ENCODE measurements at places on chromosomes 5 and 9. TPM values are rescaled to one million over a fixed set of nuclear protein-coding genes. Genes with fewer than 3 reads are reported as not detected.

DNA sequence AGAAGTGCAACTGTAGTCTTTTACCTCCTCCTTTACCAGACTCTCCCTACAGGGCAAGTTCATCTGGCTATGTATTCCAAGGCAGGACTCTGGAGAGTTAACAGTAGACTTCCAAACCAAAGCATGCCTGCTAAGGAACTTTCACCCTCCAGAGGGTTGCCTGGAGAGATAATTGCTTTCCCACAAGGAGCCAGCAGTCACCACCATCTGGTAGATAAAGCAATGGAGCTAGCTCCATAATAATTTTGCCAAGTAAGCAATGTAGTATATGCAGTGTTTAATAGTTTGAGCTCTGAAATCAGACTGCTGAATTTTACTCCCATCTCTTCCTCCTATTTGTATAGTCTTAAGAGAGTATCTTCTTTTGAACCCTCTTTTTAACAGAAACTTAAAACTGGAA, 566.8 kb upstream of the PTGER4 start:
- DNase-seq, result no peak

The MZB1 gene
- total RNA-seq, result not detected

DNA sequence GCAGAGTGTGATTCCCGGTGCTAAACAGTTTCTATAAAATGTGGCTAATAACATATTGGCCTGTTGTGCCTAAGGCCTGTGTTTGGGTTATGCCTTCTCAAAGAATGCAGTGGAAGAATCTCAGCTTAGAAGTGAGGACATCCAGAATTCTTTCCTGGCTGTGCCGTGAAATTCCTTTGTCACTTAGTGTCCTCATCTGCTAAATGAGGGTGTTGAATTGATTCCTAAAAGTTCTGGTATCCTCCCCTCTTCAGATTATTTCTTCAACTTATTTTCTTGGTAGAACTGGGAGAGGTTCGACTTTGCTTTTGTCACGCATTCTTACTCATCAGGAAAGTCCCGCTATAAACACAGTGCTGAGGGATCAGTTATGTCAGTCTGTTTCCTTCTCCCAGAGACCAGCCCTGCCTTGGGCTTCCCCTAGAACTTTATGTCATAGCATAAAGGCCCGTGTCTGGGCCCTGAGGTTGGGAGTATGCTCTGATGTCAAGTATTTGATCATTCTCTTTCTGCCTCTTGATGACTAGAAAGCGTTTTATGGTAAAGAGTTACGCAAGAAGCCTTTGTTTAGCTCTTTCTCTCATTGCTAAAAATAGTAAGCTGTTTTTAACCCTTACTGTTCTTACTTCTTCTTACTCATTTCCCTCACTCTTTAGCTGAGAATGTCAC, 29.5 kb downstream of the MTAP start:
- peak; percentile 80 for DNase-seq

The TMEM232 gene
- total RNA-seq, result 0.38 TPM

DNA sequence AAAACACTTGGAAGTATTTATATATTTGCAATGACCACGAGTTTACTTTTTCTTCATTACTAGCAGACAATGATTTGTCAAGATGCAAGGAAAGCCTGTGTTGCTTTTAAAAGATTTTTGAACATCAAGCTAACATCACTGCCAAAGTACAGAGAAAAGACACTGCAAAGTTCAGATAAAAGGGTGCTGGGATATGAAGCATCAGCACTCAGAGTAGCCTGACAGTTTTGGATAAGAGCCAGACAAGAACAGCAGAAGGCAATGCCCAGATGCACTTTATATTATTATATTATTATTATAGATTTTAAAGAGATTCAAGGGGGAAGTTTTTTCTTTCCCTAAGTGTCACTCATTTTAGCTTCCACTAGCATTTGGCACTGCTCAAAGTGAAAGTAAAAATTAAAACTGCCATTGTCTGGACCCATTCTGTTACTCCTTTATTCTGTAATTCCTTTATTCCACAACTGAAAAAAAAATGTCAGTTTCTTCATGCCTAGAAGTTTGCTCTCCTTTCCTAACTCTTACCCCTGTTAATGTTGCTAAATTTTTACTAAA, 240.6 kb downstream of the EFNA5 start:
- DNase-seq, result peak; percentile 35

- DNase-seq, result peak; percentile 97
Measured at GRCh38 chr5:124605541-124605940, 140.9 kb downstream of the ZNF608 start.

The SHROOM1 gene
- 20.9 TPM for total RNA-seq

The PCDHGB1 gene
- total RNA-seq, result 0.62 TPM

- DNase-seq, result no peak
Measured at GRCh38 chr5:181005791-181006190, 17.1 kb downstream of the BTNL3 start.

GRCh38 chr5:172820046-172820767, 13.8 kb upstream of the ERGIC1 start:
- DNase-seq, result no peak

- DNase-seq, result no peak
Measured at GRCh38 chr5:140420665-140421361, 19.2 kb downstream of the ANKHD1 start.

The ELOVL7 gene
- not detected for total RNA-seq

The SHC3 gene
- 2.0 TPM for total RNA-seq

DNA sequence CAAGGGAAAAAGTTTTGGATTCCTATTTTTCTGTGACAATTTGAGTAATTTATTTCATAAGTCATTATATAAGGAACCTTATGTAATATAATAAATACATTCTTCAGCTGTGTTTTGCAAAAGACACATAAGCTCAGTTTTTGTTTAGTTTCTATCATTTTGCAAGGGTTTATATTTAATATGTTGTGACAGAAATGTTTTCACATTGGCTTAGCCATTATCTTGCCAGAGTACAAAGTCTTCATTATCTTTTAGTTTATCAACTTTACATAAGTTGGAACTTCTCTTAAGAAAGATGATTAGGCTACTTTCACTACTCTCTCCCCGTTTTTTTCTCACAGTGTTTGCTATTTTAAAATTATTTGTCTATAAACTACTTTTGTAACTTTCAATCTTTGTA, 54.8 kb downstream of the ERCC6L2 start:
- DNase-seq, result no peak

DNA sequence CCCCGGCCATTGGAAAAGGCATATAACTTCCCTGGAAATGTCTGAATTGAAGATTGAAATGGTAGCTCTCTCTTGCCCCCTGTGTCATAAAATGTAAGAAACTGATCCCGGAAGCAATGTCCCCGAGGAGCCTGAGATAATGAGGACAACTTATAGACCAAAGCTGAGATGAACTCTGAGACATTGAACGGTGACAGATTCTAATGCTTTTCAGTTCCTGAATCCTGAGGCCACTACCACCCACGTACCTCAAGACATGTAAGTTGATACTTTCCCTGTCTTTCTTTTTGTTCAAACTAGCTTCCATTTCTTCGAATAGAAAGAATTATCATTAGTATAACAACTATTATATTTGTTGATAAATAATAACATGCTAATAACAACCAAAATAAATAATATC, 51.0 kb downstream of the KIF4B start:
- DNase-seq, result no peak

The PAPPA gene
- 0.13 TPM for total RNA-seq

DNA sequence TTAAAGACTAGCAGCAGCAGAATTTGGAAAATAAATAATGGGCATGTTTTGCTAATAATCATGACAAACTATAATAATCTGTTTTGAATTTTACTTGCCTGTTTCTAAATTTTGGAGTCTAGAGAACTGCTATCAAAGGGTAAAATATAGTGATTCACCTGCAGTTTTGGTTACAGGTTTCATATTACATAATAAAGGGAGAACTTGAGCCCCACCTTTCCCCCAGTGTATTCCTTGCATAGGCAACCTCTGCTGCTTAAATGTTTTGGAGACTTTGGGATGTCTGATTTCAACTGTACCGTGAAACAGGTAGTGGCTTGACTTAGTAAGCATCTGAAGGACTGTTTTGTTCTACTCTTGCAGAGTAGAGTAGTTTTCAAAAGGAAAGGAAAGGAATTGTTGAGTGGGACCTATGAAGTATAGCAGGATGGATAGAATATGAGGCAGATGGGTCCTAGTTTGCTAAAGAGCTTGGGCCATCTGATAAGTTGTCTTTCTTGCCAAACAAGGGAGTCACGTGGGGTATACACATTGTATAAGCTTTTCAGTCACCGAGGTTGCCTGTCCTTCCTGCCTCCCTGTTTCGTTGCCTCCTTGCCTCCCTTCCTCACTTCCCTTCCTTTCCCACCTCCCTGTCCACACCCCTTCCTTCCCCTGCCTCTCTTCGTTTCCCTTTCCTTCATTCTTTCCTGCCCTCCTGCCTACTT, 19.1 kb downstream of the CREBRF start:
- no peak for DNase-seq

DNA sequence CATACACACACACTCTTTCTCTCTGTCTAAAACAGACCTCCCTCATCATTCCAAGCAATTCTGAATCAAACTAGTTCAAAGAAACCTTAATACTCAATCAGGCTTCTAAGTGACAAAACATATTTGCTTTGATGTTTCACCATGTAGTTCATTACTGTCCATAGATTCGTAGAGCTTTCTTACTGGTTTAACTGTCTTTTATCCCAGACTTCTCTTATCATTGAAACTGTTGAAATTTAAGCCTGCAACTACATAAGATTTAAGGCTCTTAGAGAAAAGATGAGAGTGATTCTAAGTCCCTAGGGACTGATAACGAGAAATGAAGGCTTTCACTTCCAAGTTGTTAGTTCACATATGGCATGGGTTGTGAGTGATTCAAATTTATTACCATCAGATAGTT, 11.0 kb upstream of the PLAC8L1 start:
- DNase-seq, result no peak

GRCh38 chr5:172274951-172275753, 8.4 kb downstream of the UBTD2 start:
- no peak for DNase-seq

The GLT6D1 gene
- not detected for total RNA-seq

GRCh38 chr9:81620002-81620390, 69.4 kb downstream of the TLE1 start:
- peak; percentile 59 for DNase-seq

GRCh38 chr5:62701036-62701435, 122.4 kb downstream of the LRRC70 start:
- DNase-seq, result no peak

The PCDHGA3 gene
- 1.2 TPM for total RNA-seq

GRCh38 chr9:84002344-84002743, 21.7 kb downstream of the RMI1 start:
- peak; percentile 35 for DNase-seq

The PPIC gene
- total RNA-seq, result 26.5 TPM

GRCh38 chr9:98135938-98136337, 16.9 kb upstream of the TRIM14 start:
- DNase-seq, result no peak

GRCh38 chr5:166881802-166882201, 1409.6 kb upstream of the WWC1 start:
- DNase-seq, result no peak

GRCh38 chr9:115944166-115944948, 209.2 kb upstream of the PAPPA start:
- peak; percentile 11 for DNase-seq

The PTPRD gene
- total RNA-seq, result 23.2 TPM

The NDUFA8 gene
- total RNA-seq, result 65.5 TPM
